ENCODE measurements at places on chromosomes 16 and 17.

DNA sequence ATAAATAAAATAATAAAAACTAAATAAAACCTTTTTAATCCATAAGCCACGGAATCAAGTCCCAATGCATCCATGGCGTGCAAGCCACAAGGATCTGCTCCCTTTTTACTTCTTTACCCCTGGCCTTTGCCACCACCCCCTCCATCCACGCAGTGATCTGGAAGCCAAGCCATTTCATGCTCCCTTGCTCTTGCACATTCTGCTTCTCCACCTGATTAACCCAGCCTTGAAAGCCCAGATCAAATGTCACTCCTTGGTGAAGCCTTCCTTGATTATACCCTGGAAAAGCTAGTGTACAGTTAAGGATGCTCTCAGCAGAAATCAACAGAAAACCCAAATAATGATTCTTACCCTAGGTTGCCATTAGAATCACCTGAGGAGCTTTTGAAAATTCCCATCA, 9.9 kb downstream of the LRRC3C start:
- DNase-seq = peak; percentile 90

DNA sequence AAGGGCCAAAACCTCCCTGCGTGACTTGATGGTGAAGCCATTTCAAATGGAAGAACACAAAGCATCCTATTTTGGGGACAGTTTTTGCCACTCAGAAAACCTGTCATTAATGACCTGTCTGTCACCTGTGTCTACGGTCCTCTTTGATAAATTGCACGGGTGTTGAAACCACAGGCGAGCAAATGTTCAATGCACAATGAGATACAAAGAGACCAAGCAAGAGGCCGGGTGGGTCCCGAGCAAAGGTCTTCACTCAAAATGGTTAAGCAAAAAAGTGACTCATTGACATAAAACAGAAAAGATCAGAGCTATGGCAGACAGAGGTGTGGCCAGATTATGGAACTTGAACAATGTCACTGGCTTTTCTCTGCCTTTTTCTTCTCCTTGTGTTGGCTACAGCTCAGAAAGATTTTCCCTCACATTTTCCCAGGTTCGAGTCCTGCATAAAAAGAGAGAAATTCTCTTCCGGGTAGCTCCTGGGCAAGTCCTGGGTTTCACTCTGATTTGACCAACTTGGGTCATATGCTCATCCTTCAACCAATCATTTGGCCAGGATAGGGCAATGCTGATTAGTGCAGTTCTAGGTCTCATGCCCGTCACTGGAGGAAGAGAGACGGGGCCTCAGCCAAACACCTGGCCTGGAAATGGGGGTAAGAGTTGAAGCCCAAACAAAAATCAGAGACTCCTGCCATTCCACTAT, 92.2 kb downstream of the CMC2 start:
- no peak for DNase-seq

- peak; percentile 94 for DNase-seq
These were observed 18.4 kb upstream of the MRPS23 start for GRCh38 chr17:57868007-57868909.

DNA sequence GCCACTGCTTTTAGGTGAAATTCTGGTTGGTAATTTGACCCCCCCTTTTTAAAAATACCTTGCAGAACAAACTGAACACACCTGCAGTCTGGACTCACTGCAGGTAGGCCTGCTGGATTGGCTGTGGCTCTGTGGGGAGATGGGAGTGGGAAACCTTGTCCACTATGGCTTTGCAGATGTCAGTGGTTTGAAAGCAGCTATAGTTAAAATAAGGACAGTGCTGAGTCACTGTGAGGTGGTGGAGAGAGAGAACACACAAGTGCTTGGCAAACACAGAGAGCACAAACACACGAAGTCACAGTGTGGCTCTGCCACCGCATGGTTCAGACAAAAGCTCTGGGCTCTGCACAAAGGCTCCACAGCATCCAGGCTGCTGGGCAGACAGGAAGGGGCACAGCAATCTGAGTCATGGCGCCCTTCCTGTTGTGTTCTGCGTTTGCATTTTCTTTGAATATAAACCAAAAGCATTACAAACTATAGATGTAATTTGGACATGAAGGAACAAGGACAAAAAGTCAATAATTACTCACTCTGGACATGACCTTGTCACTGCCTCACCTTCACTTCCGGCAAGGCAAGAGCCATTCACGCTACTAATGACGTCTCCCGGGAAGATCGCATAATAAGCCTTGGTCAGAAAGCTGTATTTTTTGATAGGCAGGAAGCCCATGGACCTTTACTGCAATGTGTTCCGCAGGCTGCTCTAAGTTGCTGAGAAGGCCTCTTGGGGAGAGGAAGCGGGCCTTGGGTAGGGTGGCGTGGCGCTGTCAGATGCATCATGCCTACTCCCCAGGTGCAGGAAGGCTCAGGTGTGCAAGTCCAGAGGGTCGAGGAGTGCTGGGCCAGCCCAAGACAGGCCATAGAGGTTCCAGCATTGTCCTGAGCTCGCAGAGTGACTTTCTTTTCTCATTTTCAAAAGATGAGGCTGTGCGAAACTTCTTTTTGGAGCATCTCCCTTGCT, 60.1 kb upstream of the MED9 start:
- DNase-seq = no peak

DNA sequence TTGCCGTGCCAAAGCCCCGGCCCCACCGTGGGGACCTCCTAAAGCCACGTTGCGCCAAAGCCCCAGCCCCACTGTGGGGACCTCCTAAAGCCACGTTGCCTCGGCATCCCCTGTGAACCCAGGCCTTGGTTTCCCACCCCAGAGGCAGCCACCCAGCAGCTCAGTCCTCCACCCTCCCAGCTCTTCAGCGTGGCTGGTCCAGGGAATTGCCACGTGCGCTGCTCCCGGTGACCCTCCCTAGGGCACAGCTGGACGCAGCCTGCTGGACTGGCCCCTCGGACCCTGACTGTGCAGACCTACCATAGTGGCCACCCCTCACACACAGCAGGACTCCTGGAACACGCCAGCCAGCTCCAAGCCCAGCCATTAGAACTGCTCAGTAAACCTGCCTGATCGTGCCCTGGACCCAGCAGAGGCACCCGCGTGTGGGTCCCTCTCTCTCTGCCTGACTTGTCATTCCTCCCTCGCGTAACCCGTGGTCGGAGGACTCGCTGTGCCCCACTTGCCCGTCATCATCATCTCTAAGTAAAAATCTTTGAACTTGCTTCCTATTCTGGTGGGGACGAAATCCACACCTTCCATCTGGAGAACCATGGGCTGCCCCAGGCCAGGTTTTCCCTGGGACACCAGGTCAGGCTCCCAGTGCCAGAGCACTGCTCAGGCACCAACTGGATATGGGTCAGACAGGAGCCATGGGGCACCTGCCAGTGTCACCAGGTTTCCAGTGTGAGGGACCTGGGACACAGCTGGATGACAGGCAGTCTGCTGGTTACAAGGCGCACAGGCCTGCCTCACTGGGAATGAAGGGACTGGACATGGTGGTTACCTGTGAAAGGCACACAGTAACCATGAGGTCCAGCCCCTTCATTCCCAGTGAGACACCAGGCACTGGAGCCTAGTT, 5.6 kb downstream of the CIAO3 start:
- DNase-seq = no peak

DNA sequence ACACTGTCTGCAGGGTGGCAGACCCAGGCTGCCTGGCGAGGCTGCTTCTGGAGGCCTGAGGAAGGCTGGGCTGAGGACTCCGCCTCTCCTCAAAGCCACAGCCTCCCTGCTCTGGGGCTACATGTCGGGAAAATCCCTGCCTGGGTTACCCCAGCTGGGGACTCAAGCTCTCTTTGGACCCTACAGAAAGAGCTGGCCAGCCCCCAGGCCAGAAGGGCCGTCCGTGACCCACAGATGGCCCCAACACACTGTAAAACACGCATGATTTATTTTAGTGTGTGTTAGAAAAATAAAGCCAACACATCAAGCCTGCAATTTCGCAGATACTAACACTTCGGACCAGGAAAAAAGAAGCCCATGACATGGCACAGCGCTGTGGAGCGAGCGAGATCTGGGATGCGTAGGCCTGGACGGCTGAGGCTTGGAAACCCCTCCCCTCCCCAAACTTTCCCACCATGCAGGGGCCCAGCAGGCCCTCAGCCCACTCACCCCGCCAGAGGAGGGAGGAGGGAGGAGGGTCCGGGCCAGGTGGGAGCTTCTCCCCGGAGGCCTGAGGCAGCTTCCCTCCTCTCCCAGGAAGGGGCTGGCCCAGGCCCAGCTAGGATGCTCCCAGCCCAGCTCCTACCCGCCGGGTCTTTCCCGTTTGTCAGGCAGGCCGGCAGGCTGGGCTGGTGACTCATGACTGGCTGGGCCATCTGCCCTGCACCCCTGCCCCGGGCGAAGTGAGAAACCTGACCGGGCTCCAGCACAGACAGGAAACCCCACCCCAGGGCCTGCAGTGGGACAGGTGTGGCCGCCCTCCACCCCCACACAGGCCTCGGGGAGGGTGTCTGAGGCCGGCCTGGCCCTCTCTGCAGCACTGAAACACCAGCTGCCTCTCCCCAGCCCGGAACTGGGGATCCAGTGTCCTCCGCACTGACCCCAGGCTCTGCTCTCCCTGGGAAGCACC, 34.1 kb upstream of the SLC38A10 start:
- peak; percentile 85 for DNase-seq

DNA sequence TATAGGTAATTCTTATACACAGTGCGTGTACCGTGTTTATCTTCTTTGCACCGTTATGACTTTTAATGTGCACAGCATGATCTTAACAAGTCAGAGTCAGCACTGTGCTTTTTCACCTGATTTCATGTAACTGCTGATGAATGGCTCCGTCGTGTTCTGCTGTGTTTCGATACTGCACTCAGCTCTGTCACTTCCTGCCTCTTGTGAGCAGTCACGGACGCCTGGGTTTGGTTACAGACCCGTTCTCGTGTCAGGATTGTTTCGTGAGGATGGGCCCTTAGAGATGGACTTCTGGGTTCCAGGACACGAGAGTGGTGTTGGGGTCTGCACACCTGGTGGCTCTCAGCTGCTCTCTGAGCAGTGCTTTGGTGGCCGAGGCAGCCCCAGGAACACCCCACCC, 24.6 kb downstream of the TBCD start:
- DNase-seq = no peak

DNA sequence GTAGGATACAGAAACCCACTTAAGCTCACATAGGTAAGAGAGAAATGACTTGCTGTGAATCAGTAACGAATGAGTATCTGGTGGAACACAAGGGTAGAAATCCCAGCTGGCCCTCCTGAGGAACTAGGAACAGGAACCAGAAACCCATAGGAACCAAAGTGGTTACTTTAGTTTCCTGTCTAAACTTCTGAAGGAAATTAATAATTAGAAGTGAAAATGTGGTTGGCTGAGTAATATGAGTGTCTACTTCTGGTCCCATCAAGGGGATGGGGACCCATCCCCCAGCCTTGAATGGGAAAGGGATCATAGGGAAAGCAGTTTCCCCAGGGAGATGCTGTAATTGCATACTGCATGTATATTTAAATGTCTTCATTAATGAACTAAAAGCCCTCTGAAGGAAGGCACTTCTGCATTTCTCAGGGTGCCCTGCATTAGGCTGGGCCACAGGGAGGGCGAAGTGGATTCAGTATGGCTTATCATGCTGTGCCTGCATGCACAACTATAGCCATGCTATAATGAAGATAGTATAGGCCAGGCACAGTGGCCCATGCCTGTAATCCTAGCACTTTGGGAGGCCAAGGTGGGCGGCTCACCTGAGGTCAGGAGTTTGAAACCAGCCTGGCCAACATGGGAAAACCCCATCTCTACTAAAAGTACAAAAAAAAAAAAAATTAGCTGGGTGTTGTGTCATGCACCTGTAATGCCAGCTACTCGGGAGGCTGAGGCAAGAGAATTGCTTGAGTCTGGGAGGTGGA, 45.6 kb downstream of the CYB5B start:
- no peak for DNase-seq

GRCh38 chr16:66414891-66415290, 12.2 kb upstream of the BEAN1 start:
- no peak for DNase-seq

- DNase-seq = no peak
These were observed 102.4 kb upstream of the METRNL start for GRCh38 chr17:82976982-82977488.

GRCh38 chr17:42284566-42284965, 3.7 kb upstream of the STAT5A start:
- no peak for DNase-seq

- no peak for DNase-seq
These were observed 96.7 kb downstream of the SOCS1 start for GRCh38 chr16:11159282-11159681.

GRCh38 chr16:24253192-24253591, 2.9 kb upstream of the CACNG3 start:
- peak; percentile 49 for DNase-seq

DNA sequence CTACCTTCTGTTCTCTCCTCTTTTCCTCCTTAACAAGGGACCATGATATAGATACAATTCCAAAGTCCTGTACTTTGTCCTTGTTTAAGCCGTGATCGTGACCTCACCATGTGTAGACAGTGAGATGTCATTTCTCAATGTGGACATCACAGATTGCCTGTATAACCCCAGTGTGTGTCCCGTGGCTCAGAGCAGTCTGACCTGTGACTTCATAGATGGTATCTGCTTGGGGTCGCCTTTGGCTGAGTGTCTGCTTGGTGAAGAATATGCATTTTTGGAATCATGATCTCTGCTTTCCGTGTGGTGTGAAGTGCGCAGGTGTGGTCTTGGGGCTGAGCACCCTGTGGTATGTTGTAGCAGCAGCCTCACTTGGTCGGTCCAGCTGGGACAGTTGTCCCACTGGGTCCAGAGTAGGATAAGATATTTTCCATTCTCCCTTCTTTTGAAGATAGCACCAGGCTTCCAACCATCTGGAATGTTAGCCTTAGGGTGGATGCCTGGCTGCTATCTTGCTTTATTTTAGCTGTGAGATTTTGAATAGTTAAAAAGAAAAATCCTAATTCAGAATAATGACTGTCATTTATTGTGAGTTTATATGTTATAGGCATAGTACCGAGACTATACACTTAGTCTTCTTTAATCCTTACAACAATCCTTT, 13.4 kb downstream of the MSI2 start:
- no peak for DNase-seq

GRCh38 chr17:76293106-76293505, 15.0 kb downstream of the QRICH2 start:
- no peak for DNase-seq

- DNase-seq = no peak
These were observed 73.1 kb downstream of the CDH13 start for GRCh38 chr16:82699711-82700495.

DNA sequence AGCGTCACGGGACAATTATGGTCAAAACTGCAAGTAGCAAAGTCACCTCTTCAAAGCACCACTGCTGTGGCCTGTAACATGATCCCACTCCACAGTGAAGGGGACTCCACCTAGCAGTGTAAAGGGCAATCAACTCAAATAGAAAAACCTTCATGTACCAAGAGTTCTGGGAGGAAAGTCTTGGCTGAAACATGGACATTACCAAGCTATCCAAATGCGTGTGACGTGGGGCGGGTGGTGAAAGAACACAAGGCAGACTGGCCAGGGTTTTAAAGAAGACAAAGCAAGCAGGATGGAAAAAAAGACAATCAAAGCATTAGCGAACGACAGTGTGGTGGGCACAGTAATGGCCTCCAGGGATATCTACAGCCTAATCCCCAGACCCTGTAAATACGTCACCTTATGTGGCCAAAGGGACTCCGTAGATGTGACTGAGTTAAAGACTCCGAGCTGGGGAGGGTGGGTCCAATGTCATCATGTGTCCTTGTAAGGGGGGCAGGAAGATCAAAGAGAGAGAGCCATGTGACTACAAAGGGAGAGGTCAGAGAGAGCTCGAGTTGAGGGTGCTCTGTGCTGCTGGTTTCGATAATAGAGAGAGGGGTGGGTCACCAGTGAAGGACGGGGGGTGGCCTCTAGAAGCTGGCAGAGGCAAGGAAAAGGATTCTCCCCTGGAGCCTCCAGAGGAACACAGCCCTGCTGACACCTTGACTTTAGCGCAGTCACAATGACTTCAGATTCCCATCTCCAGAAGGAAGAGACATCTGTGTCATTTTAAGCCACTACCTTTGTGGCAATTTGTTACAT, 6.0 kb downstream of the HSDL1 start:
- DNase-seq = peak; percentile 37

- no peak for DNase-seq
These were observed 8.0 kb downstream of the NEUROD2 start for GRCh38 chr17:39599665-39600231.

Data from NCI-H2171 treated with DMSO at 0.1 percent for 48 hours (cell line).